Bronchial epithelial cell (primary cell): ENCODE measurements at places on chromosomes 4 and X. TPM values are rescaled to one million over a fixed set of nuclear protein-coding genes. Genes with fewer than 3 reads are reported as not detected.
A peak's percentile ranks its signal among the peaks of the same experiment; 100 is the strongest.

DNA sequence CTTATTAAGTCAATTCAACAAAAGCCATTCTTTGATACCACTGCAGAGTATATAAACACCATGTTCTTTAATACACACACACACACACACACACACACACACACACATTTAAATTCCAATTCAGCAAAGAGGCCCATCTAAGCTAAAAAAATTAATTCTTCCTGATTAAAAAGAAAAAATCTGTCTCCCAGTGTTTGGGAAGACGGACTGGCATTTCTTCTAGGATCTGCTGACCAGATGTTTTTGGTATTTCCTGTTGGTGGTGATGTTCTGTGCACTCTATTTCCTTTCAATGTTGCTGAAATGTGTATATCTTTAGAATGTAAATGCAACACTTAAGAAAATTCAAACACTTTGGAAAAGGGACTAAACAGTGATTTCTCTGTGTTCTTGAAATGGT is 243.8 kb downstream of the THOC2 start:
- no peak for DNase-seq

The RAB40AL gene
- 0.26 and 0.38 TPM in 2 replicates for total RNA-seq

The SCFD2 gene
- 10.8 and 21.9 TPM in 2 replicates for total RNA-seq

The N4BP2 gene
- 6.0 and 9.0 TPM in 2 replicates for total RNA-seq

DNA sequence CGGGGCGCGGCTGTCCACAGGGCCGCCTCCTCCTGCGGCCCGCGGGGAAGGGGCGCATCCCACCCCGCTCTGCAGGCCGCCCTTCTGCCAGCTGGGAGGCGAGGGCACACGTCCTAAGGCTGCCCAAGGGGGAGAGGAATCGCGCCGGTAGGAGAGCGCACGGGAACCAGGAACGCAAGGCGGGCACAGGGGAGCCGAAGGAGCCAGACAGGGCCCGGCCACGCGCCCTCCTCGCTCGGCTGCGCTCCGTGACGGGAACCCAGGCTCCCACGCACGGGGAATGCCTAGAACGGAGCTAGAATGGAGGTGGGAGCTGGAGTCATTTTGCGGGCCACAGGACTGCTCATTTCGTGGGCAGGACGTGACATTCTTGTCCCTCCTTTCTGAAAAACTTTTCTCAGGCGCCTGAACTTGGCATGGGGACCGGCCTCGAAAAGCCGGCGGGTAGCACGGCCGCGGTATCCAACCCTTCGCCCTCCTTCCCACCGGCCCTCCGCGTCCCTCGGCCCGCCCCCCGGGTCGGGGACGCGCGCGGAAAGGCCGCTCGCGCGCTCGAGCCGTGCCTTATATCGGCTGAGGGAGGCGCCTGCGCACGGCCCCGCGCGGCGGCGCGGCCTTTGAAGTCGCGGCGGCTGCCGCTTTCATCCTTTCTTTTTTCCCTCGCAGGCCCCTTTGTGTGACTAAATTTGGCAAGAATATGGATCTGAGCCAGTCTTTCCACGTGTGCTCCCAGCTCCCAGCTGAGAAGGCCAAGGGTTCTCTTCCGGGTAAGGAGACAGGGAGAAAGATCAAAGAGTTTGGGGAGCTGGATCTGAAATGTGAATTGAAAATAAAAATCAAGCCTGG is 4.2 kb upstream of the LEF1 start:
- no peak for DNase-seq

DNA sequence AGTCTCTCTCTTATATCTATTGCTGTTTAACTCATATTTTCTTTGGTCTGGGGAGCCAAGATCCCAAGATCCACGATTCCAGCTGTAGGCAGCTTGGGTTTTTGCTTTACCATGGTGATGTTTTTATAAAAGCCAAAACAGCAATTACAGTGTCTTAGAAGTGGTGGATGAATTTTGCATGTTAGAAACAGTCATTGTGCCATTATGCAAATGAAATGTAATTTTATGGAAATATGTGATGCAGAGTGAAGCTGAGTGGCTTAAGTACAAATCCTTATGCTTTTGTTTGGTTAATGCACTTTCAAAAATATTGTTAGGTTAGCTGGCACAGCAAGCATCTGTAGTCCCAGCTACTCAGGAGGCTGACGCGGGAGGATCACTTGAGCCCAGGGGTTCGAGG is 32.8 kb upstream of the PTTG2 start:
- DNase-seq: no peak

DNA sequence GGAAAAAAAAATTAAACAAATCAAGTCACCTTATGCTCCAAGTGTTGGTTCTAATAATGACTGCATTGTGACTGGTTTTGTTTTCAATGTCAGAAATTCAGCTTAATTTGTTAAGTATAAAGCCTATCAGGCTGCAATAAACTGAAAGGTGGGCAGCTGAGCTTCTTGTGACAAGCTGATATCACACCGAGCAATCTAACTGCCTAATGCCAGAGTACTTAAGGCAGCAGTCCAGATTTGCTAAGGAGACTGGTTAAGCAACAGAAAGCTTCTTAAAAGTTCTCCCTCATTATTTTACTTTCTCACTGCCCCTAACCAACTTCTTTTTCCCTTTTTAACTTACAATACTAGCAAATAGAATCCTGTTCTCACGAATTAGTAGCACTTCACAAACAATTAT is 201.0 kb downstream of the MAB21L2 start:
- DNase-seq: no peak

The GPR82 gene
- not detected in 2 replicates for total RNA-seq

DNA sequence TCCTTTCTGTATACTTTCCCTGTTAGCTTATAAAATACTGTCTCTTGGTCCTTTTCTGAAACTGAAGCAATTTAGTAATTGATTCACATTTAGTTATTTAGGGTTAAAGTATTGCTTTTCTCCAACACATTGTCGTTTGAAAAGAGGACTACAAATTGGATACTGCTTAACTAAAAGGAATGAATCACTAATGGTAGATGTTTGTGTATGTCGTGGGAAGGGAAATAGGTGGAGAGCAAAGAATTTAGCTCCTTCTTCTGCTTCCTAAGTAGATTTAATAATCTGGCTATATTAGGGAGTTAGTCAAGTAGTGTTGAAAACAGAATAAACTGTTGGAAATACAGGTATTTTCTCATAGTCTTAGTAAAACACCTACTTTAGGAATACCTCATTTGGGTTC is 27.9 kb downstream of the SLAIN2 start:
- DNase-seq: peak; percentile 59

The RXFP1 gene
- total RNA-seq: under 0.01 TPM in 1 of 2 replicates, not detected in the other

DNA sequence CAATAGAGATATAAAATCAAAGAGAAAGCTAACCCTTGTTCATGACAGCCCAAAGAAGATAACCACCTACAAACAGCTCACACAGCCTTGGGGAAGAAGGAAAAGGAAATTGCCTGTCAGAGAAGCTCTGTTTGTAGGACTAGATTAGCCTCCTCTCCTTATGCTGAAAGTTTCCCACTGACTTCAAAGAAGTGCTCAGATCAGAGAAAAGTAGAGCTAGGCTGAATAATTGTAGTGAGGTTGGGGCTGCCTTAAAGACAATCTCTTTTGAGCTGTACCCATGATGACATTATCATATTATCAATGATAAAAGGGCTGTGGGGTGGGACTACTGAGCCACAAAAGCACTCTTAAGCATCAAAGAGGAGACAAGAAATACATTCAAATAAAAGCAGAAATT is 223.0 kb upstream of the GALNT7 start:
- DNase-seq: no peak

DNA sequence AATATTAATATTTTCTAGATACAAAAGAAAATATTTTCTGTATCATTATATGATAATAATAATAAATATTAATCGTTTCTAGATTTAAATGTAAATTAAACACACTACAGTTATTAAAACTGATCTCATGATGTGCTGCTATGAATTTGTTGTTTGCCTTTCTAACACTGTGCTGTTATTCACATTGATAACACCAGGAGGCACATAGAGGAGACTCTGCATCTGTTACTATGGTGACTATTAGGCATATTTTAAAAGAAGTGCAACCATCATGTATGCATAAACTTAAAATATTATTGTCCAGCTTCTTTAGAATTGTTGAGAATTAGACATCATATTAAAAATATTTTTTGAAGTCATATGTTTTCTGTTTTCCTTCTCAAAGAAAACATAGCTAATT is 11.8 kb upstream of the PDGFC start:
- DNase-seq: peak; percentile 47

The TBC1D8B gene
- total RNA-seq: 2.6 and 3.8 TPM in 2 replicates

DNA sequence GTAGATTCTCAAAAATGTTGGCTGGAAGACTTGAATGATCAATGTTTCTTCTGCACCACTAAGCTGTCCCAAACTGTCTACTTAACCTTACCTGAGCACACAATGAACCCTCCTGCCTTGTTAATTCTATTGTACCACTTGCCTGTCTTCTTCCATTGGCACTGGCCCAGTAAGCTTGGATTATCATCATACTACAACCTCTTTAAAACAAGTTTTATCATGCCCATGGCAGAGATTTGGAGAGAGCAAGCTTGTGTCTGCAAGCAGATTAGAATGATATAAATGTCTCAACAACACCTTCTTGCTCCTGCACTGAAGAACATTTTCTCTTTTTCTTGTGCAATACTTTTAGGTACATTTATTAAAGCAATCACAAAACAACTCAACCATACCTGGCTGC is 74.0 kb upstream of the VMA21 start:
- peak; percentile 44 for DNase-seq

DNA sequence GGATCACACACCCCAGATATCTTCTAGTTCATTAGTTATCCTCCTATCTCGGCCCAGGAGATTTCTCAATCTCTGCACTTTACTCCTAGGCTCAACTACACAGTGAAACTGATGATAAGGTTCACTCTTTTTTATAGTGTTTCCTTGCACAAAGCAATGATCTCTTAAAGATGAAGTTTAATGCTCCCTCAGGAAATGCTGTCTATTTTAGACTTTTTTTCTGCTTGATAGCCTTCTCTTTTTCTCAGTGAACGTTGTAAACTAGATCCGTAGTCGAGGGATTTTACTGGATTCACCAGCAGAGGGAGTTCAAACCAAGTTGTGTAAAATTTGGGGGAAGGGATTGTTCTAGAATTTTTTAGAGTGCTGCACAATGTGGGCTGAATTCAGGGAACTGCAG is 269.6 kb downstream of the GBA3 start:
- DNase-seq: peak; percentile 22

The SPANXA1 gene
- total RNA-seq: not detected in 2 replicates

DNA sequence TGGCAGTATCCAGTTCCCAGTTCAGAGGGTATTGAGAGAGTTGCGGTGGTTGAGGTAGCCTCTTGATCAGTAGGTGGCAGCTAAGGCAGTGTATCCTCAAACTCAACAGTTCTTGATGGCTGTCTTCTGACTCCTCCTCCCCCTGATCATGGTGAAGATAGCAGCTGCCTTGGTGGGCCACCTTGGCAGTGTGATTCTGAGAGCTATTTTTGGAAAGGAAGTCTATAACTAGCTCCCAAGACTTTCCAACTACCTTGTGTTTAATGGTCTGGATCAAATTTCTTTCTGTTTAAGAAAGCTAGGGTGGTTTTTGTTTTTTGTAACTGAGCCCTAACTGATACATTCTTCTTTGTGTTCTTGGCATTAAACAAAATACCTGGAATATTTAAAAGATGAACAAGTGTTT is 10.5 kb upstream of the TBC1D19 start:
- no peak for DNase-seq

DNA sequence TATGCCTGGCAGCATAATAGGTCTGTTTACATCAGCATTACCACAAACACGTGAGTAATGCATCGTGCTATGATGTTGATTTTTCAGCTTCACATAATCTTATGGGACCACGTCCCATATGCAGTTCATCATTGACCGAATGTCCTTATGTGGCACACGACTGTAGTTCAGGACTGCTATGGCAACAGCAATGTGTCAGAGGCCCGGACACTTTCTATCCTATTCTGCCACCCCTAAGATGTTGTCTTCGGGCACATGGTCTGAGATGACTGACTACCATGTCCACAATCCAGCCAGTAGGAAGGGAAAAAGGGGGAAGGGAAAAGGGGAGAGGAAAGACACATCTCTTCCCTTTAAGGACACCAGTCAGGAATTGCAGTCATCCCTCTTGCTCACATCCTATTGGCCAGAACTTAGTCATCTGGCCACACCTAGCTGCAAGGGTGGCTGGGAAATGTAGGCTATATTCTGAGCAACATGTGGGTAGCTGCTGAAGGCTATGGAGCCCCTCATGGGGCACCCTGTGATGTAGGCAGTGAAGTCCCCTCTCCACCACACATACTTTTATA is 196.0 kb upstream of the RBPJ start:
- DNase-seq: peak; percentile 36

The FGG gene
- total RNA-seq: 0.26 and 0.38 TPM in 2 replicates

DNA sequence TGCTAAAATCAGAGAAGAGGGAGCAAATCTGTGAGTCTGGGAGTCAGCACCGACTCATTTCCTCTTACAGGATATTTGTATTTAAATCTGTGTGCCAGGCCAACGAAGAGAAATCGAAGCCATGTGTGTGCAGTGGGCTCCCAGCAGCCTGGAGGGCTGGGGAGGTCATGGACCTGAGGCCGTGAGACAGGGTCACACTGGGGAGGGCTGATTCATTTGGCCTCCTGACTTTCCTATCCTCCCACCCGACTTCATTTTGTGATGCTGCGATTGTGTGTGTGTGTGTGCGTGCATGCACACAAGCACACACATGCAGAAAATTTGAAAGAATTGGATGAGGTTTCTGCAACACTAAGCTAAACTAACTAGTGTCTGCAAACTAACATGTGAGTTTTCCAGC is 48.7 kb upstream of the STX18 start:
- no peak for DNase-seq

- no peak for DNase-seq
Observed at GRCh38 chr4:6423575-6423974, 48.8 kb downstream of the PPP2R2C start.

GRCh38 chrX:10395643-10396042 is 224.7 kb downstream of the MID1 start:
- no peak for DNase-seq

DNA sequence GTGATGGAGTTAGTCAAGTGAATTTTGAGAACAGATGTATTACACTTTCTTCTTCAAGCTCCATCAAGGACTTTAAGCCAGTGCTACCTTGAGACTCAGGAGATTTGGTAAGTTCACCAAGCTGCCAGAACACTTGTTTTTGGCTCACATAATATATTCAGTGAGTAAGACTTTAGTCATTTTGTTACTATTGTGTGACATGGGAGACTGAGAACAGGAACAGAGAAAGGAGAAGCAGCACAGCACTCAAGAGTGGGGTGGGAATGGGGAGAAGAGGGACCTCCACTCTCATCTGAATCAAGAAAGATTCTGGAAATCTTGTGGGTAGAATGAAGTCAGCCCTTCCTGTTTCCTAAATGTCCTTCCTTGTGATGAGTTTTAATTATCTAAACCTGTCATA is 87.3 kb upstream of the TET2 start:
- DNase-seq: peak; percentile 62
